GM23248 (cell line): ENCODE measurements at places on chromosomes 1 and 21. TPM values are rescaled to one million over a fixed set of nuclear protein-coding genes. Genes with fewer than 3 reads are reported as not detected.
A peak's percentile ranks its signal among the peaks of the same experiment; 100 is the strongest.

- DNase-seq: peak; percentile 37
These were observed 10.4 kb downstream of the KYAT3 start for GRCh38 chr1:88982055-88982454.

DNA sequence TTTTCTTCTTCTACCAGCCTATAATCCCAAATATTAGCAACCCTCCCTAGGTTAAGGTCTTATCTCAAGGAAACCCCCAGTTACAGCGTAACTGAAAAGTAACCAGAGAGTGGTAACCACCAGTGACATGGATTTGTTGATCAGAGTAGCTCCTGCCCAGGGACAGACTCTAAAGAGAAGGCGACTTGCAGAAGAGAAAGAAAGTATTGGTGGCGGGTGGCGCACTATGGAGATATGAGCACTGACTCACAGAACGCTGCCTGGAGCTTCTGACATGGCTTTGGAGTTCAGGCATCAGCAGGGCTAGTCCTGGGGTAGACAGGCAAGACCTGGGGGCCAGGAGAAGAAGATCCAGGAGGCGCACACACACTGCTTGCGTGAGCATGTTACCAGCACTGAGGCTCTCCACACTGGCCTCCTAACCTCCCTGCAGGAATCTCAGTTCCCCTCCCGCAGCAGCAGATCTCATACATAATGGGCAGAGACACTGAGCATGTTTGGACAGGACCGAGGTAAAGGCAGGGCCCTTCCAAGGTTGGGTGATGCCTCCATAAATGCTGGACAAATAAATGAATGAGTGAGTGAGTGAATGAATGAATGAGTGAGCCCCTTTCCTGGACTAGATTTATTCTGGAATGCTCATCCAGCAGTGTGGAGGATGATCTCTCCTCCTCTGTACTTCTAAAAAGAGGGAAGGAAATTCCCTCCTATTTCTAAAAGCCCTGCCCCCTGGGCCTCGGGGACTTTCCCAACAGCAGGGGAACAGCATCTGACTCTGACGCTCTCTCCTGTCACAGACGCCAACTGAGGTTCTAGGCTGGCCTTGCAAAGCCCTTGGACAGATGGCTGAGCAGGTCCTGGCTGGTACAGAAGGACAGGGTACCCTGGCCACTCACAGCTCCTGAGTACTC lies 175.5 kb downstream of the CLIC6 start:
- DNase-seq: peak; percentile 58

DNA sequence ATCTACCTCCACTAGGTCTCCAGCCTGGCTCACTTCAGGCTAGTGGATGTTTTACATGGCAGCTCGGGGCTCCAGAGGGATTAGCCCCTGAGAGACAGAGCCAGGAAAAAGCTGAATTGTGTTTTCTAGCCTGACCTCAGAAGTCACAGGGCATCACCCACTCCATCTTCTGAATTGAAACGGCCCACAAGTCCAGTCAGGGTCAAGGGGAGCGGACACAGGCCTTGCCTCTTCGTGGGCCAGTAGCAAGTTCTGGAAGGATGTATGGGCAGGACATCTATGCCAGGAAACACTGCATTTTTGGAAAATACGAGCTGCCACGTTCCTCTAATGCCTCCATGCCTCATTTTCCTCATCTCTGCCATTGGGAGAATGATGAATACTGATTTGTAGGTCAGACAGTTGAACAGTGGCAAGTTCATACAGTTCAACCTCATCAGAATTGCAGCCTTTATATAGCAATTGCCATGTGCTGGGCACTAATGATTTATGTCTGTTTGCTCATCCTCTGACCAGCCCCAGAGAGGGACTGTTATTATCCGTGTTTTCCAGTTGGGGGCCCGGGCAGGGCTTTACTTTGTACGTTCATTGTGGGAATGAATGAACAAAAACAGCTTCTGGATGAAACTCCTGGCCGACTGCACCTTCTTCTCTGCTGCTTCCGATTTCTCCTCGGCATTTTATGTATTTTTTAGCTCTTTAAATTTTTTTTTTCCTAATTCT lies 23.2 kb upstream of the PCBP3 start:
- DNase-seq: no peak

SPATA1 gene
- not detected in 2 replicates for total RNA-seq

CHRM3 gene
- not detected in 2 replicates for total RNA-seq

DNA sequence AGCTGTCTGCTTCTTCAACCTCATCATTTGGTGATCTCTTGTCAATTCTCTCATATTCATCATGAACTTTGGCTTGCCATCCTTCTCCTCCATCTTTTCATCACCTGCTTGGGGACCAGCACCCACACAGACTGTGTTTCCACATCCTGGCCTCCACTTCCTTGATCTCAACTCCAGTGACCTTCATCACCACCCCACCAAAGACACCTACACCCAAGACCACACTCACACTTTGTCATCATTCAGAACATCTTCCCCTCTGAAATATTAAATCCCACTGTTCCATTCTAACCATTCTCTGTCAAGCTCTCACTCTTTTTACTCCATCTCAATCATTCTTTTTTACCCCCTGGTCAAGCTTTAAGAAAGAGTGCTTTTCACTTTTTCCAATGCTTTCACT lies 115.5 kb upstream of the VAV3 start:
- no peak for DNase-seq

GRCh38 chr21:15064576-15065391 lies at the start of gene NRIP1:
Gene NRIP1 (minus strand): TSS chr21:15065000. CDS start chr21:14968192, 96,808 bp downstream.
- peak; percentile 96 for DNase-seq

MIXL1 gene
- not detected in 2 replicates for total RNA-seq

DNA sequence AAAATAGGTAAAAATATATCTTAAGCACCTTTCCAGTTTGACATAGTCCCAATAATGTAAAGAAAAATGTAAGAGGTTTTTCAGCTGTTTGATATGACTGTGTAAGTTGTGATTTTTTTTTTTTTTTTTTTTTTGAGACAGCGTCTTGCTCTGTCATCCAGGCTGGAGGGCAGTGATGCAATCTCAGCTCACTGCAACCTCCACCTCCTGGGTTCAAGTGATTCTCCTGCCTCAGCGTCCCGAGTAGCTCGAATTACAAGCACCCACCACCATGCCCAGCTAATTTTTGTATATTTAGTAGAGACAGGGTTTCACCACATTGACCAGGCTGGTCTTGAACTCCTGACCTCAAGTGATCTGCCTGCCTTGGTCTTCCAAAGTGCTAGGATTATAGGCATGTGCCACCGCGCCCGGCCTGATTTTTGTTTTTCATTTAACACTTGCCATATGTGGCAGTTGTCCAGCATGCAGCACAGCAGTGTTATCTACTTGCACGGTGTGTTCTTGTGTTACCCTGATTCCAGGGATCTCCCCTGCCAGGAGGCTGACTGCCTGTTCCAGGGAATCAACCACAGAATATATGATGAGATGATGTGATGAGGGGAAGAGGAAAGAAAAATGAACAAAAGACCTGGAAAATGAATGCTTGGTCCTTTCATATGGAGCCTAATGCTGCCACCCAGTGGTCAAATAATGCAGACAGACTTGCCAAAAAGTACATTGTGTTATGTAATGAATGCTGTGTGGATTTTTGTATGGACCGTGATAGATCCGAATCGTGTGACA lies 79.0 kb downstream of the RAVER2 start:
- DNase-seq: peak; percentile 80

GRCh38 chr1:63319046-63320021 lies 3.0 kb upstream of the FOXD3 start:
- DNase-seq: no peak

AHCTF1 gene
- 19.5 and 22.4 TPM in 2 replicates for total RNA-seq

DNA sequence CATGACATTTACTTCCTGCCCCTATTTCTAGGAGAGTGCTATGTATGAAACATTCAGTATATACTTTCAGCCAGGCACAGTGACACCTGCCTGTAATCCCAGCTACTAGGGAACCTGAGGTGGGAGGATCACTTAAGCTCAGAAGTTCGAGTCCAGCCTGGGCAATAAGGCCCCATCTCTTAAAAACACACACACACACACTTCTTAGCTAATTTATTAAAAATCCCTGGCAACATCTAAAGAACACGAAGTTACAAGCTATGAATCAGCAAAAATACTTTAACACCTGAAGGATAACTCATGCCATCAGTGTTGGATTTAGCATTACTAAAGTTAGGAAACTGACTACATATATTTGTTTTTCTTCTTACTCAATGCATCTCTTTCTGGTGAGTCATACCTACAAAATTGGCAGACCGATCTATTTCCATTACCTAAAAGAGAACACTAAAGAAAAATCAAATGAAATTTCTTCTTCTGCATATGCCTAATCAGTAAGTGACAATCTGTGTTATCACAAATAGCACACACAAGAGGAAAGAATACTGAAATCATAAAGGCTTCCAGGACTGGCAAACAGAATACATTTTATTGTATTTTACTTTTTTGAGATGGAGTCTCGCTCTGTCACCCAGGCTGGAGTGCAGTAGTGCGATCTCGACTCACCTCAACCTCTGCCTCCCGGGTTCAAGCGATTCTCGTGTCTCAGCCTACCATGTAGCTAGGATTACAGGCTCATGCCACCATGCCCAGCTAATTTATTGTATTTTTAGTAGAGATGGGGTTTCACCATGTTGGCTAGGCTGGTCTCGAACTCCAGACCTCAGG lies 41.4 kb downstream of the RNF115 start:
- peak; percentile 87 for DNase-seq

DNA sequence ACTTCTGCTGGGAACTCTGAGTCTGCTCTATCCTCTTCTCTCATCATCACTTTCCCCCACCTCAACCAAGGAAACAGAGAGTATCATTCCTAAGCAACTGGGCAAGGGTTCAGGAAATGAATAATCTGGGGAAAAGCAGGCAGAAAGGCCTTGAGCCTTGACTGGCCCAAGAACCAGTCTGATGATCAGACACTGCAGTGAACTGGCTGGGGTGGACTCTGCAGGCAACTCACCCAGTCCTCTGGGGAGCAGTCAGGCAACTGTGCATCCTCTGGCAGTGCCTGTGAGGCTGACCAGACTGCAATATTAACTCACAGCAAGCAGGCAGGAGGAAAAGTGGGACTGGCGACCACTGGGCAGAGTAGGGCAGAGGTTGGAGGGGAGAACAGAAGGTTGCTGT lies 991 bp downstream of the ANKRD35 start:
- peak; percentile 88 for DNase-seq

PCSK9 gene
- 0.11 and 0.25 TPM in 2 replicates for total RNA-seq

FHAD1 gene
- total RNA-seq: not detected in 2 replicates

DNA sequence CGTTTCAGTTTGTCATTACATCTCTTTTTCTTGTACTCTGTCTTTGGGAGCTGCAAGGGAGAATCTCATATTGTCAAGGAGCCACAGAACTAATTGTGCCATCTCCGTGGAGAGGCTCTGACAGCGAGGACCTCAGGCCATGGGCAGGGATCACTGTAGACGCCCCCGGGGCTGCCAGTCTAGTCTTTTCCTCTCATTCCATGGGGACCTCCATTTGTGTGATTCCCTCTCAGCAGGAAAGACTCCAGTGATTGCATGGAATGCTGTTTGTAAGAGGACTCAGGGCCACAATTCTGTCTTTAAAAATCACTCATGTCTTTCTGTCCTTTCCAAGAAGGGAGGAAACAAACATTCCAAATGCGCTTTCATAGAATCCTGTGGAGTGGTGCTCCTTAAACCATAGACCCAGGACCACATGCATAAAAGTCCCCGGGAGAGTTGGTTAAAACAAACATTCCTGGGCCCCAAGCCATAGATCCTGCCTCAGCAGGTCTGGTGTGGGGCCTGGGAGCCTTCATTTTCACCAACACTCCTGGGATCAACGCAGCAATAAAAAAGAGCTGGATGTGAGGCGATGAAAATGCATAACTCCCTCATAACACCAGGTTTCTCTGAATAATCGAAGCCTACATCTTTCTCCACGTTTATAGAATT lies 104.5 kb downstream of the ZP4 start:
- DNase-seq: no peak

- peak; percentile 55 for DNase-seq
These were observed 58.0 kb downstream of the CLIC6 start for GRCh38 chr21:34726627-34727337.

DNA sequence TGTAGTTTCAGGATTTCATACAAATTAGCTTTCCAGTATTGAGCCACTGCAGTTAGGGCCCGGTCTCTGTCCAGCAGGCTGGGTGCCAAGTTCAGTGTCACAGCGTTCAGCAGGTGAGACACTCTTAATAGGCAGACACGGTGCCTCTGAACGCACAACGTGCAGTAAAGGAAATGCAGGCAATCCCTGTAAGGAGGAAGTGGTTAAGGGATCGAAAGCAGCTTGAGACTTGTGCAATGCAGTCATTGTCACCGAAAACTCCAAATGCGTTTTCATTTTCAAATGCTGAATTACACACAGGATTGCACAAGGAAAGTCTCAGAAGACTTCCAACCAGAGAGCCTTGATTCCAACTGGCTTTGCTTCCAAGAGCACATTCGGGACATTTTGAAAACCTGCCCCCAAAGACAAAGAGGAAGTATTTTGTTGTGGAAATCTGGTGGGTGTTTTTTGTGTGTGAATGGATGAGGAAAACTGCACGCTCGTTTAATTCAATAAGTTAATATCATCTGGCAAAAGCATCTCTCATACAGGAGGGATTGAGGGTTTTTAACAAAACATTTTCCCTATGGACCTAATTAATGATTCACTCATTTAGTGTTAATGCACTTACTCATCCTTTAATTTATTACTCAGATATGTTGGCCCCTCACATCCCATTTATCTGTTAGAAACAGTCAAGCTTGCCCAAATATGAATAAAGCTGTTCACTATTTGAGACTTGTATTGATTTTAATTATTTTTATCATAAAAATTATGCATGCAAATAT lies 61.6 kb downstream of the PTGS2 start:
- DNase-seq: peak; percentile 85

TSTD1 gene
- total RNA-seq: not detected in 2 replicates
